Progenitor cell of endocrine pancreas (in vitro differentiated cells): ENCODE measurements at places on chromosomes 6 and 20.

DNA sequence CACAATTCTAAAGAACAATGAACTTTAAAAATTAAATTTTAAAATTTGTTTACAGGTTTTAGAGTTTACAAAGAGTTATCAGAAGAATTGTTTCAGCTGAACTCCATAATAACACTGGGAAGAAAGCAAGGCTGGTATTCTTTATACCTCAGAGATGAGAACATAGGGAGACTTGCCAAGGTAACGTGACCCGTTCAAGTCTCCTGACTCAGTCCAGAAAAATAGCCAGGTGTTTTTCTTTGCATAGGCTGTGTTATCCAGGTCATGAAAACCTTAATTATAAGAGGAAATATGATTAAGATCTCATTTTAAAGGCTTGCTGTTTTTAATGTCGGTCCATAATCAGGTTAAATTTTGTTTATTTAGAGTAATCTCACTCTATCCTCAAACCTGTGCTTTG is 8.5 kb upstream of the C6orf141 start:
- no peaks in the 10 kb centered on the region for H3K36me3 ChIP-seq
- H3K4me3 ChIP-seq, result no peak overlapping the region

DNA sequence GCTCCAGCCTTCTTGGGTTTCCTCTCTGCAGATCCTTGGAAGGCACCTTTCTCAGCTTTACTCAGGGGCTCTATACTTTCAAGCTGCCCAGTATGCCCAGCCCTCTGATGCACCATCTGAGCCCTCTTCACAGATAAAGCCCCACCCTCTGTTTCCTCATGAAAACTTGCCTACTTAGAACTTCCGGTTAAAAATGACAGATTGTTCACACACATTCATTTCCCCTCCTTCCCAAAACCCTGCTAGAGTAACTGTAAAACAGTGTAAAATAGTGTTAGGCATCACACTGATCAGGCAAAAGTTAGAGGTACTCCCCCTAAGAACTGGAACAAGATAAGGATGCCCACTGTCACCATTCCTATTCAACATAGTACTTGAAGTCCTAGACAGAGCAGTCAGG is 14.0 kb upstream of the GCM1 start:
- H3K27me3 ChIP-seq, result no peaks in the 10 kb centered on the region
- H3K27ac ChIP-seq, result no peak overlapping the region
- no peaks in the 10 kb centered on the region for H3K36me3 ChIP-seq
- DNase-seq, result no peak

DNA sequence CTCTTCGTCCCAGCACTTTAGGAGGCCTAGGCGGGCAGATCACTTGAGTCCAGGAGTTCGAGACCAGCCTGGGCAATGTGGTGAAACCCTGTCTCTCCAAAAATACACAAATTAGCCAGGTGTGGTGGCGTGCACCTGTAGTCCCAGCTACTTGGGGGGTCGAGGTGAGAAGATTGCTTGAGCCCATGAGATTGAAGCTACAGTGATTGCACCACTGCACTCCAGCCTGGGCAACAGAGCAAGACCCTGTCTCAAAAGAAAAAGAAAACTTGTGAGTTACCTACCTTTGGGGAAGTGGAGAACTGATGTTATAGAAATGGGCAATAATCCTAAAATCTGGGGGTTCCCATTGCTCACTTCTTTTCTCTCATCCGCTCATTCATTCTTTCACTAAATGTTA is 58.0 kb downstream of the E2F3 start:
- no peaks in the 10 kb centered on the region for H3K27me3 ChIP-seq
- no peak overlapping the region for H3K4me3 ChIP-seq

GRCh38 chr6:44309092-44309491 is 4.1 kb downstream of the AARS2 start:
- H3K4me3 ChIP-seq, result no peak overlapping the region
- H3K27ac ChIP-seq, result no peak overlapping the region
- H3K27me3 ChIP-seq, result no peaks in the 10 kb centered on the region
- H3K36me3 ChIP-seq, result peaks cover 16% of the 10 kb centered on the region

DNA sequence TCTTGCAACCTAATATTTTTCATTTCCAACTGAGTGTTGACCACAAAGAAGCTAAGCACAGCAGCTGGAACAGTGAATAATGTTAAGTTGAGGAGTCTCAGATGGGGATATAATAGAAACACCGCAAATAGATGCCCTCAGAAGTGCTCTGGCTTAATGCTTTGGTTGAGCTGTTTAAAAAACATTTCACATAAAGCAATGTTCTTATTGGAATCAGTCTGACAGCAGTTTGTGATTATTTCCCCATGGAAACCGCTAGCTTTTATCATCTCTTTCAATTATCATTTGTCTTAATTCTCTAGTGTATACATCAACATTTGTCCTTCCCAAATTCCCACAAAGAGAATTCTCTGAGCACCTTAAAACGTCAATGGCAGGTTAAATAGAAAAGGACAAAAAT is 30.8 kb downstream of the METTL24 start:
- peaks cover 80% of the 10 kb centered on the region for H3K4me1 ChIP-seq
- H3K4me3 ChIP-seq, result no peak overlapping the region
- no peaks in the 10 kb centered on the region for H3K36me3 ChIP-seq
- H3K27me3 ChIP-seq, result no peaks in the 10 kb centered on the region

- H3K4me3 ChIP-seq, result no peak overlapping the region
- H3K27ac ChIP-seq, result no peak overlapping the region
- peaks cover 20% of the 10 kb centered on the region for H3K4me1 ChIP-seq
- no peak for DNase-seq
- H3K27me3 ChIP-seq, result no peaks in the 10 kb centered on the region
Measured at GRCh38 chr6:26086211-26086610, 1.0 kb upstream of the HFE start.

DNA sequence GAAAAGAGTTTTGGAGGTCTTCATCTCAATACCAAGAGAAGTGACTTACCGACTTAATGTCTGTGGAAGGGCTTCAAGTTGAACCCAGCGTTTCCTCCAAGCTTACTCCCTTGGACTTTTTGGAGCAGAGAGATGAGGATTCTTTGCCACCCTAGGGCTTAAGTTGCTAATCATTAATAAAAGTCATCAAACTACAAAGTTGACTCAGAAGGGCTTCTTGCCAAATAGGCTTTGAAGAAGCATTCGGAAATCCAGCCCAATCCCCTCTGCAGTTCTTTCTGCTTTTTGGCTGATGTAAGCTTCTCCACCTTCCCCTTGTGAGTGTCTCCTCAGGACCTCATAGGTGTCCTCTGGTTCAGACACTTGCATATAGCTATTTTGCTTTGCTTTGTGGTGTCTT is at the start of gene SLC17A3:
Gene SLC17A3 (minus strand): TSS at position 126 of the 400 bp plus-strand sequence. CDS start 5,856 bp downstream, outside the sequence.
- H3K27ac ChIP-seq, result no peak within 1 kb of the TSS
- peaks cover 9% of the 10 kb centered on the region for H3K27me3 ChIP-seq
- no peaks in the 10 kb centered on the region for H3K36me3 ChIP-seq
- DNase-seq, result no peak
- H3K4me1 ChIP-seq, result no peaks in the 10 kb centered on the region

GRCh38 chr6:57435475-57436160 is 118.2 kb downstream of the PRIM2 start:
- no peaks in the 10 kb centered on the region for H3K27me3 ChIP-seq
- no peak overlapping the region for H3K4me3 ChIP-seq
- peak overlapping the region; percentile 82 for H3K27ac ChIP-seq
- no peaks in the 10 kb centered on the region for H3K36me3 ChIP-seq
- DNase-seq, result no peak

DNA sequence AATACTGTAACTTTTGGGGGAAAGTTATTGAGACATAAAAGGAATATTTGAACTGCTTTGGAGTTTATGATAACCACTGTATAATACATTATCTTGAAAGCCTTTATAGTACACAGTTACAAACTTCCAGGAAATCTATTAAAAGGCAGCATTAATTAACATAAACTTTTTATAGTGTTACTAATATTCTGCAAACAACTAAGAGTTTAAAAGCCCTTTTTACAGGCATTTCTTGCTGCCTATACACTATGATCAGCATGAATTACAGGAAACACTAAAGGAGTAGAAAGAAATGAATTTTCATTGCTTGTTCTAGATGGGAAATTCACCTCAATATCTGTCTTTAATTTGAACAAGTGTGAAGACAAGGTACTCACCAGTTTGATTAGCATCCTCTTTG is 252.3 kb upstream of the ZFP64 start:
- peaks cover 4% of the 10 kb centered on the region for H3K27me3 ChIP-seq
- H3K4me1 ChIP-seq, result peaks cover 7% of the 10 kb centered on the region
- no peak overlapping the region for H3K27ac ChIP-seq
- no peaks in the 10 kb centered on the region for H3K36me3 ChIP-seq
- no peak for DNase-seq
- H3K4me3 ChIP-seq, result no peak overlapping the region

- no peak for DNase-seq
- H3K27me3 ChIP-seq, result peaks cover 10% of the 10 kb centered on the region
- H3K36me3 ChIP-seq, result no peaks in the 10 kb centered on the region
- no peak overlapping the region for H3K4me3 ChIP-seq
- no peak overlapping the region for H3K27ac ChIP-seq
Measured at GRCh38 chr6:7749478-7749877, 23.6 kb downstream of the BMP6 start.

DNA sequence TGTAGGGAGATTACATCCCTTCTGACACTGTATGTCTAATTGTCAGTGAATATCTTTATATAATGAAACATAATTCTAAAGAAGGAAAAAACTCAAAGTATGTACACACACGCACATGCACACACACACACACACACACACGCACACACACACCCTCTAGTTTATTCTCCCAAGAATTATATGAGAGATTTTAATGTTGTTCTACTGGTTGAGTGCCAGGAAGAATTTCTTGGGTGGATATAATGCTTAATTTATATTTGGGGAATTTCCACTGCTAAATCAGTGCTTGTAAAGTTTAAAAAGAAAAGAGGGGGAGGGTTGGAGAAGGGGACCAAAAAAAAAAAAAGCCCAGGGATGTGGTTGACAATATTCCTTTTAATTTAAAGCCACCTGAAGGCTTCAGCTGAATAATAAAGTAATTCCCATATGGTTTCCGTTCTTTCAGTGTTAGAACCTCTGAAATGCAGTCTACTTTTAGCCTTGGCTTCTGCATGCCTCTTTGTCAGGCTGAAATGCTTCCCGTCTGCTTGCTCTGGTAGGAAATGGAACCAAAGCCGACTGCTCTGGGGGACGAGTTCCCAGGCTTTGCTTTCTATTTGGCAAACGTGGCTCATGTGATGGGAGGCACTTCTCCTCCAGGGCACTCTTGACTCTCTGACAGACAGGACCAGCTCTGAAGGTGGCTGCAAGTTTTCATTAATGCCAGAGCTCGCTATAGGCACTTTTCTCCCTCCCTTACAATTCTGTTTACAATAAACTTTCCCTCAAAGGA is 225.4 kb downstream of the PRL start:
- H3K36me3 ChIP-seq, result peaks cover 22% of the 10 kb centered on the region
- no peak overlapping the region for H3K4me3 ChIP-seq
- DNase-seq, result no peak
- no peaks in the 10 kb centered on the region for H3K27me3 ChIP-seq

- H3K36me3 ChIP-seq, result peaks cover 4% of the 10 kb centered on the region
- H3K27me3 ChIP-seq, result no peaks in the 10 kb centered on the region
- H3K27ac ChIP-seq, result peak overlapping the region; percentile 9
- peaks cover 4% of the 10 kb centered on the region for H3K4me1 ChIP-seq
- H3K4me3 ChIP-seq, result no peak overlapping the region
Measured at GRCh38 chr6:140380427-140381218, 1006.2 kb upstream of the CITED2 start.

DNA sequence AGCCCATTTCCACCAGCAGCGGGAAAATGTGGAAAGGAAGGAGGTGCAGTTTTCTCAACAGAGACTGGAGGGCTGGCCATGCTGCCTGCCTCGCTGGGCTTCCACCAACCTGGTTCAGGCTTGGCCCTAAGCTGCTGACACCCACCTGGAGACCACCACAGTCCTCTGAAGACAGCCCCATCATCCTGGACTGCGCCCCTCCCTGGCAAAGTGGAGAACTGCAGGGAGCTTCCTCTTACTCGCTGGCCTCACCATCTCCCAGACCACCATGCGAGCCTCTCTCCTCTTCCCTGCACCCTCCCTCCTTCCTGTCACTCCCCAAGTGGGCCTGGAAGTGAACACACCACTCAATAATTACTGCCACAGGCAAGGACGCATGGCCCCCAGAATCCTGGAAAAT is 71.5 kb downstream of the PSMG4 start:
- H3K27me3 ChIP-seq, result peaks cover 49% of the 10 kb centered on the region
- DNase-seq, result no peak
- H3K36me3 ChIP-seq, result no peaks in the 10 kb centered on the region
- H3K27ac ChIP-seq, result no peak overlapping the region
- H3K4me1 ChIP-seq, result peaks cover 3% of the 10 kb centered on the region

DNA sequence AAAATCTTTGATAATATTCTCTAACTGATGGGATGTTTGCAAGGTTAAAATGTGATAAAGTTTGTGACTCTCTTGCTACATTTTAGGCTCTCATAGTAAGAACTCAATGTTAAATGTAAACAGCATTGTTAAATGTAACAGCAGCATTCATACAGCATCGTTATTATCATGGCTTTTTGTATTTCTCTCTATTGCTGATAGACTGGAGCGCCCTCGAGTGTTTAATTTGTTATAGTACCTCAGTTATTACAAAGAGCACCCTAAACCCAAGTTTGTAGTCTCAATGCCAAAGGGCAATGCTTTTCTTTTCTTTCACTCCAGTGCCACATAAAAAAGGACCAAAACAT is 14.9 kb upstream of the TTPAL start:
- peak overlapping the region; percentile 90 for H3K27ac ChIP-seq
- H3K36me3 ChIP-seq, result no peaks in the 10 kb centered on the region
- H3K4me1 ChIP-seq, result peaks cover 14% of the 10 kb centered on the region
- no peak overlapping the region for H3K4me3 ChIP-seq
- H3K27me3 ChIP-seq, result no peaks in the 10 kb centered on the region

DNA sequence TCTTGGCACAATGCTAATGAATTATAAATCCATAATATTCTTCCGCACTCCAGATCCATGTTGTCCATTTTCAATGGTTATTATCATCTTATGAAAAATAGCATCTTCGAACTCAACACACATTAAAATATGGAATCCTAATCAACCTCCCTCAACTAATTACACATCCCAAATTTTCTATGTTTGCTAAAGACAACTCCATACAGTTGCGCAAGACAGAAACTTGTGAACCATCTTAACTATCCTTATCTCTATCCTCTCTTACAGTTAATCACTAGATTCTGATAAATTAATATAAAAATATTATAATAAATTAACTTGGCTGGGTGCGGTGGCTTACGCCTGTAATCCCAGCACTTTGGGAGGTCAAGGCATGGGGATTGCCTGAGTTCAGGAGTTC is 38.3 kb upstream of the TFAP2B start:
- H3K27me3 ChIP-seq, result peaks cover 4% of the 10 kb centered on the region
- H3K4me3 ChIP-seq, result no peak overlapping the region
- no peaks in the 10 kb centered on the region for H3K4me1 ChIP-seq
- no peak for DNase-seq

DNA sequence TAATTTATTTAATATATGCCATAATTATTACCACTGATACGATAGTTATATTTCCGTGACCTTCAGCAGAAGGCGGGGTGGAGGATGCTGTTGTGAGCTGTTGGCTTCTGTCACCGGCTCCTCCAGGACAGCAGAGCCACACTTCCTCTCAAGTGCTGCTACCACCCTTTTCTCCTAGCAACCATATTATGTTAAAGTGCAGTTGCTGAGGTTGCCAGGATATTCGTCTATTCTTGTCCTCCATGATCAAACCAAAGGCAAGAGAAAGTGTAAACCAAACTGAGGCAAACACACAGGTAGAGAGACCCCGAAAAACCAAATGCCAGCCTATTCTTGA is 27.8 kb downstream of the RGS17 start:
- H3K36me3 ChIP-seq, result no peaks in the 10 kb centered on the region
- peaks cover 20% of the 10 kb centered on the region for H3K4me1 ChIP-seq
- no peak overlapping the region for H3K27ac ChIP-seq
- H3K4me3 ChIP-seq, result no peak overlapping the region
